ENCODE measurements at places on chromosomes 6 and 20.

- DNase-seq, result no peak
Measured at GRCh38 chr6:119193707-119194106, 115.2 kb upstream of the FAM184A start.

DNA sequence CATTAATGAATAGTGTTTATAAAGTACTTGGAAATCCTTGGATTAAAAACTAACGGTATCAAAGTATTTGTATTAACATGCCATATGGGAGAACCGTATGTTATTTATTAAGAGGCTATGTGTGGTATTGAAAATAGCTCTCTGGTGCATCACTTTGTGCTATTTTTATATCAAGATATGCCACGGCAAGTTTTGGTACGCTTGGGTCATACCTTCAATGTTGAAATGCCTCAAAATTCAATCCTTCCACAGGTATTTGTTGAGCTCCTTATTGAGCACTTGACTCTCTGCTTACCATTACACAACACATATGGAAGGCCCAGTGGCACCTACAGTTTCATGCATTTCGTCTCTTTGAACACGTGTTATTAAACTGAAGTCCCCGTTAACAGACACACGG lies 647.9 kb downstream of the KIF16B start:
- no peak for DNase-seq

DNA sequence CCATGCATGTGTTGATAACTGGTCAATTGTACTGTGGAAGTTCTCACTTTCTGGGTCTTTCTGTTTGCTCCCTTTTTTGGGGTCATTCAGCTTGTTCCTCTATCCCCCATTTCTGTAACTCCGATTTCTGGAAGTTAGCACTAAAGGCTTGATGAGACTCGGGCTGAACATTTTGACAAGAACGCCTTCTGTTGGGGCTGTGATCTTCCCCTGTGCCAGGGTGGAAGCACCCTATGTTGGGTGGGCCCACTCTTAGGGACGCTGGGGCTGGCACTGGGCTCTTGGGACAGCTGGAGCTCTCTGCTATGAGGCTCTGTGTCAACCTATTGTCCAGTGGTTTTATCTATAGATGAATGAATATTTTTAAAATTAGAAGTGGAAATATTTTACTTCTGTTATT lies 60.1 kb upstream of the FRMD1 start:
- DNase-seq, result peak; percentile 52

GRCh38 chr20:35001596-35002362 lies 46.1 kb downstream of the MYH7B start:
- no peak for DNase-seq

DNA sequence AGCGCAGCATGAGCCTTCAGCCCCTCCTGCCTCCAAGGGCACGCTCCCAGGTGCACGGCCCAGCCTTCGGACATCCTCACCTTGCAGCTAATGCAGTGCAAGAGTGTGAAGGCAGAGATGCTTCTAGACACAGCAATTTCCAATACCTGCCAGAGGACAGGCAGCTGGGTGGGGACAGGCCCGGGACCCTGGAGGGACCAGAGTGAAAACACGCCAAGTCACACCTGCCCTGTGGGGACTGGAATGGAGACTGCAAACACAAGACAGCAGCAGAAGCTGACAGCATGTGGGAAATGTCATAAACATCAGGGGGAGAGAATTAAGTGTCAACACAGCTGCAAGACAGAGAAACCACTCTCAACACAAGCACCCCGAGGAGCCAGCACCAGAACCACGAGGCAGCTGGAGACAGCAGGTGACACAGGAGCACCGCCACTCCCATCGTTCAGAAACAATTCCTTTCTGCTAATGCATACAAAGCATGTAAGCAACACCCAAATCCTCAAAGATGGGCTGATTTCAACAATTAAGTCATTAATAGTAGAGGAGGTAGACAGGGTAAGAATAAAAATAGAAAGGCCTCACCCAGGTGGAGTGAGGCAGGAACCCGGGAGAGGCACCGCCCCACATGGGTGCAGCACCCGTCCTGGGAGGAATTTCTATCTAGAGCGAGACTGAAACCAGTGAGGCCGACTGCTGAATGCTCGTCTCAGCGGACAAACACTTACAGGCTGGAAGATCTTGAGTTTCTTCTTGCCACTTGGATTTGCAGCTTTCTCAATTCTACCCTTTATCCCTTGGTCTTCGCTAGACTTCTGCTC lies 17.1 kb downstream of the DIDO1 start:
- DNase-seq, result no peak

DNA sequence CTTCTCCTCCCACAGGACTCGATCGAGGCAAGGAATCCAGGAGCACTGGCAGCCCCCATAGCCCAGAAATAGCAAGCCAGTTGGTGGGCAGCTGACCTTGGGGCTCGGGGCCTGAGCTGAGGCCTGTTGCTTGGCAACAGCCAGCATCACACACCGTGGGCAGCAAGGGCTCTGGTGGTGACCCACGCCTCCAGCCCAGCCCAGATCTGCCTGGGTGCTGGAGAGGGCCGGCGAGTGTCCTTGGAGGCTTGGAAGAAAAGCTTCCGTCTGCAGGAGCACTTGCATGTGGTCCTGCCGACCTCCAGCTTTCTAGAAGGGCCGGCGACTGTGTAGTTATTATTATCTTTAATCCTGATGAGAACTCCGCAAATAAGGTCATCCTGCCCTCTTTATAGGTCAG lies 67.3 kb downstream of the STK35 start:
- peak; percentile 40 for DNase-seq

- no peak for DNase-seq
Measured at GRCh38 chr6:17902974-17903373, 84.5 kb downstream of the KIF13A start.

- no peak for DNase-seq
Measured at GRCh38 chr20:43972051-43972450, 57.4 kb downstream of the TOX2 start.

- no peak for DNase-seq
Measured at GRCh38 chr20:2914160-2914559, 40.9 kb downstream of the PTPRA start.

GRCh38 chr6:150417899-150418826 lies 49.4 kb downstream of the IYD start:
- DNase-seq, result no peak

DNA sequence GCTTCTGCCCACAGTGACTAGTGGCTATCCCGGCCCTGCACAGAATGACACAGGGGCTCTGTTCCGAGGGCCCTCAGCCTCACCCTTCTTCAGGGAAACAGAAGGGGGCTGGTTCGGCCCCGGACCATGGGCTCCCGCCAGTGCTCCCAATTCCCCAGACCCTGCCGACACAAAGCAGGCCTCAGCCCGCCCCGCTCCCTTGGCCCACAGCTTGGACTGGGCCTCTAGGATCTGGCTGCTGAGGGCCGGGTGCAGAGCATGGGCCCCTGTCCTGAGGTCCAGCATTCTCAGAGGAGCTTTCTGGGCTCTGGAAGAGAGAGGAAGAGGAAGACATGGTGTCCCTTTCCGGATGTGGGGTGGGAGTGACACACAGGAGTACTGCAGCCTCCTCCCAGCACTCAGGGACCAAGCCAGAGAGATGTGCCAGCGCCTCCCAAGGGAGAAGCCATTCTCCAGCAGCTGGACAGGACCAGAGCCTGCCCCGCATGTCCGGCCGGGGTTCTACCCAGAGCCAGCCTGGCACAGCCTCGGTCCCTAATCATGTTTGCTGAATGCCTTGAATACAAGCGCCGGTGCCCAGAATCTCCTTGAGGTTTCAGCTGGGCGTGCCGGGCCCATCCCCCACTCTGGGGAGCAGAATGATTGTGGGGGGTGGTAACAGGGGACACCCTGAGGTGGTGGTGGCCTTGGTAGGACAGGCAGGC lies 23.9 kb downstream of the C20orf203 start:
- DNase-seq, result no peak

GRCh38 chr20:38692436-38693411 lies 31.6 kb upstream of the SLC32A1 start:
- DNase-seq, result no peak

DNA sequence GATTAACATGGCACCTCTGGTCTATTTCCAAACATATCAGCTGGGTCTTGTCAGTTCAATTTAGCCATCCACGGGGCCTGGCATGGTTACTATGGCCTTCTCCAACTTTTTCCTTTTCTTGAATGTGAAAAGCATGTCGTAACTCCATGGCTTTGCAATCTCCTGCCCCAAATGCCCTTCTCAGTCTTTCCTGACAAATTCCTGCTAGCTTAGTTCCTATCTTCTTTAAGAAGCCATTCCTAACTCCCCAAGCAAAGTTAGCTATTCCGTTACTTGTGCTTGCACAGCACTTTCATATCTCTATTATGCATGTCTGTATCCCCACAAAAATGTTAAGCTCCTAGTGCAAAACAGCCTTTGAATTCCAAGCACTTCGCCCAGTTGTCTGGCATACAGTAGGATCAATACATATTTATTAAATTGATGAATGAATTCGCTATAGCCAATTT lies 105.6 kb downstream of the AIG1 start:
- no peak for DNase-seq

- peak; percentile 91 for DNase-seq
Measured at GRCh38 chr20:58715801-58716475, 23.3 kb downstream of the NPEPL1 start.

GRCh38 chr6:137736911-137737310 lies 130.1 kb upstream of the TNFAIP3 start:
- no peak for DNase-seq

DNA sequence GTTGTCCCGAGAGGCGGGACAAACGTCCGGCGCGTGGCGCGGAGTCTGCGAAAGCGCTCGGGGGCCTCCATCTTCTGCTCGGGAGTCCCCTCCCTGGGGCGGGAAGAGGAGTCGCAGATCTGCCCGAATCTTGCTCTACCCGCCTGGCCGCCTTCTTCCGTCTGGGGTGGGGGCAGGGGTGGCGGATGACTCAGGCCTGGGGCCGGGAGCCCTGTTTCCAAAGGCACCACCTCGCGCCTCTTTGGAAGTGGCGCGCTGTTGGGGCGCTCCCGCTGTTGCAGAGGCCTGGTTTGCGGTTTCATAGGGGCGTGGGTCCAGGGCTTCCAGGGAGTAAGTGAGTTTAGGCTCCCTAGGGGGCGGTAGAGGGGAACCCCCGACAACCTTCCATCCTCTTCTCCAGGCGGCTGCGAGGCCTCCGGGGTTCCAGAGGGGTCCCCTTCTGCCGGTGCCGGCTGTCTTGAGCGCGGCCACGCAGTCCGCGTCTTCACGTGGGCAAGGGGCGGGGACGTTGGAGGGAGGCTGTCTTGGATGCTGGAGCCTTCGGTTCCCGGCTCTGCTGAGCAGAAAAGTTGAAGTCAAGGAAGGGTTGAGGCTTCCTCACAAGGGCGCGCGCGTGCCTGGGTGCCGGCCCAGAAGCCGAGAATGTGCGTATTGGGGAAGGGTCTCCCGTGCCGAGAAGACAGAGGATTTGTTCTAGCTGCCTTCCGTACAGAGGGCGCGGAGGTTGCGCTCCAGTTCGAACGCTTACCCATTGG lies 2.6 kb upstream of the TFAP2C start:
- no peak for DNase-seq

- DNase-seq, result no peak
Measured at GRCh38 chr6:117870486-117871242, 36.4 kb upstream of the SLC35F1 start.

GRCh38 chr6:131937226-131937625 lies 13.9 kb downstream of the CCN2 start:
- no peak for DNase-seq

DNA sequence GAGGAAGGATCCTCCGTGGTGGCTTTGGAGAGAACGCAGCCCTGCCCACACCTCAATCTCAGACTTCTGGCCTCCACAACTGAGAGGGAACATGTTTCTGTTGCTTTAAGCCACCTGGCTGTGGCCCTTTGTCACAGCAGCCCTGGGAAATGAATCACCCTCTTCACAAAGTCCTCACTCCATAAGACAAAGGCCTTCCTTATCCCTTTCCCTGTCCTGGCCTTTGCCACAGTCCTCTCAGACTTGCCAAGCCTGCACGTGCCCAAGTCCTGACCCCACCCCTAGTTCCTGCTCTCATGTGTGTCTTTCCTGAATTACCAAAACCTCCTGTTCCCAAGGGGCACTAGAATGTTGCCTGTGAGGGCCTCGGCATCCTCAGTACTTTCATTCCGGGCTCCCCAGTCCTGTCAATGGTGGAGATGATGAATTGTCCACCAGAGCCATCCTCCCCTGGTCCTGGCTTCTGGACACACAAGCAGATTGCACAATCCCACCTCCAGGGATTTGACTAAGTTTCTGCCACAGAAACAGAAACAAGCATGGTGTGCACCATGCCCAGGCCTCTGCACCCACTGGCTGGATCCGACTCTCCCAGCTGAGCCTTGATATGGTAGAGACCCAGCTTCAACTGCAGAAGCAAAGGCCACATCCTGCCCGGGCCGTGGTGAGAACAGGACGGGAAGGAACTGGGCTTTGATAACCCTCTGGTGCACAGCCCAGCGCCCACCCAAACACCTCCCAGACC lies 232.6 kb upstream of the PDE10A start:
- peak; percentile 83 for DNase-seq

- DNase-seq, result no peak
Measured at GRCh38 chr20:5945963-5946362, 4.4 kb downstream of the TRMT6 start.
